ENCODE measurements at places on chromosomes 1 and 21.

- no peak for DNase-seq
Measured at GRCh38 chr21:34498623-34499022, 13.4 kb downstream of the KCNE1 start.

GRCh38 chr1:239387304-239388158 lies 1.2 kb downstream of the CHRM3 start:
- no peak for DNase-seq

DNA sequence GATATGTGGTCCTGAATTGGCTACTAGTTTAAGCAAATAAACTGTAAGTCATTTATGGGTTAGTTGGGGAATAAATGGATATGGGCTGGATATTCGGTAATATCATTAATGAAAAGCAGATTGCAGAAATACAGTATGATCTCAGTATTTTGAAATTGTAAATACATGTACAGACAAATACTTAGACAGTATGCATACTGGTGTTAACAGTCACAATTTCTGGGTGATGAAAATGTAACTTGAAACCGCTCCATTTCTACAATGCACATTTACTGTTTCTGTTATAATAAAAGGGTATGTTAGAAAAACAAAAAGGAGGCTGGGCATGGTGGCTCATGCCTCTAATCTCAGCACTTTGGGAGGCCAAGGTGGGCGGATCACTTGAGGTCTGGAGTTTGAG lies 28.0 kb downstream of the BLZF1 start:
- no peak for DNase-seq

DNA sequence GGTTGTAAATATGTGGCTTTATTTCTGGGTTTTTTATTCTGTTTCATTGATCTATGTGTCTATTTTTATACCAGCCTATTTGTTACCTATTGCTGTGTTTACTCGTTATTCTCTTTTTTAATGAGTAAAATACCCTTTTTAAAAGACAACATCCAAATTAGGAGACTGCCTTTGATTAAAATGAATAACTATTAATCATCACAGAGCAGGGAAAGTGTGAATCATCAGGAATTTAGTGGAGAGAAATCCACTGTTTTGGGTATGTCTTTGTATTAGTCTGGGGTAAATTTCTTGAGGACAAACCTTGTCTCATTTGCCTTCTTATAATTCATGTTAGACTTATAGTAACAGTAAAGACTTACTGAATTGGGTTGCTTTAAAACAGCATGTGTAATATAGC lies 12.1 kb downstream of the DISC1 start:
- no peak for DNase-seq

DNA sequence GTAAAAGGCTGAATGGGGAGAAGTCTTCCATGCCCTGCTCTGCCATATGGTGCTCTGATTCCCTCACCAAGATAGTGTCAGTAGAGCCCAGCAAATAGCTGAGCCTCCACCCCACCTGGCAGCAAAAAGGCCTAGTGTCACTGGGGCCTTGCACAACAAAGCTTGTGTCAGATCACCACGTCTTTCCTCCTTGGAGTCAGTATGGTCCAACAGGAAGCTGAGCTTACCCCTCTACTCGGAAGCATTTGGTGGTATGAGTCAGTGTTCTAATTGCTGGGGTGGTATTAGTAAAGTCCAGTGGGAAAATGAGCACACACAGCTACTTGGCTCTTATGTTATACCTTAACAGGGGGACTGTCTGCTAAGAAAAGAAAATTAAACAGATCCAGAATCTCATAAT lies 18.7 kb upstream of the RRP15 start:
- DNase-seq: no peak

All from NCI-H774 (cell line).